Bronchial epithelial cell (primary cell): ENCODE measurements at places on chromosomes 13 and 19.

DNA sequence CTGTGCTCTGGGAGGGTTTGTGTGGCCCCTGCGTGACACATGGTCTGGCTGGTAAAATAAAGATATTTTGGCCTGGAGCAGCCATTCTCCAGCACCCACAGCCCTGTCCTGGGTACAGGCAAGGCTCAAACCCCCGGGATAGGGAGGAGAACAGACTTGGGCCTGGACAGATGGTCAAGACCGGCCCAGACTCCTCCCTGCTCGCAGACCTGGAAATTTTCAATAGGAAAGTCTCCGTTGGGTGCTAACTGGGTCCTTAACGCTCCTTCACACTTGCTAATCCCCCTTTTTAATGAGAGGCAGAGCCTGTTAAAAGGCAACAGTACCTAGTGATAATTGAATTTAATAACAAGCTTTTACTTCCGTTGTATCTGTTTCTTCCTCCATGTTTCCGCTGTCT lies 2.5 kb downstream of the PALM start:
- no peak for DNase-seq

GRCh38 chr13:111423168-111423785 lies 102.8 kb downstream of the TEX29 start:
- no peak for DNase-seq

DNA sequence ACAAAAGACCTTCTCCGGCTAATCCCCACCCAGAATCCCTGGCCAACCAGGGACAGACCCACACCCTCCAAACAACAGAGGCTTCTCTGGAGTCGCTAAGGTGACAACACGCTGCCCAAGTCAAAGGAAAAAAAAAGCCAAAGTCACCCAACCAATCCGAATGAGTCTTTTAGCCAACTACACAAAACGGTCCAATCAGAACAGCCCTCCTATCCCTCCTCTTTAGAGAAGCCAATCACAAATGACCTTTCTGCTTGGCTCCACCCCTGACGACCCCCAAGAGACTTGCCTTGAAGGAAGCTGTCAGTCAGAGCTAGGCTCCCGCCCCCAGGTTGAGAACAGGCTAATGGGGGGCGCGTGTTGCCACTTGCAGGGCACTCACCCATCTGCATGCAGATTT lies 6.6 kb upstream of the FBXW9 start:
- no peak for DNase-seq

DNA sequence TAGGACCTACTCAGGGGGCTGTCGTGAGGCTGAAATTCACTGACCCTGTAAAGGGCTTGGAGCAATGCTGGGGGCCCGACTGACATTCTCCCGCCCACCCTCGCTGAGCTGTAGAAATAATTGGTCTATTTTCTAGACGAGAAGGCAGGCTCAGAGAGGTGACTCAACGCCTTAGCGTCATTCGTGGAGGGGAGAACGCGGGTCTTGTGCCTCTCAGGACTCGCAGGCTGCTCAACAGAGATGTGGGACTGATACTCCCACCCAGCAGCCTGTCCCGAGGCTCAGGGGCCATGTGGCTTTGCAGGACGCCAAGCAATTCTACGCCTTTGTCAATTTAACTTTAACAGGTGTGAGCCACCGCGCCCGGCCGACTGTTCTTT lies 23.6 kb upstream of the ASPDH start:
- DNase-seq = no peak

DNA sequence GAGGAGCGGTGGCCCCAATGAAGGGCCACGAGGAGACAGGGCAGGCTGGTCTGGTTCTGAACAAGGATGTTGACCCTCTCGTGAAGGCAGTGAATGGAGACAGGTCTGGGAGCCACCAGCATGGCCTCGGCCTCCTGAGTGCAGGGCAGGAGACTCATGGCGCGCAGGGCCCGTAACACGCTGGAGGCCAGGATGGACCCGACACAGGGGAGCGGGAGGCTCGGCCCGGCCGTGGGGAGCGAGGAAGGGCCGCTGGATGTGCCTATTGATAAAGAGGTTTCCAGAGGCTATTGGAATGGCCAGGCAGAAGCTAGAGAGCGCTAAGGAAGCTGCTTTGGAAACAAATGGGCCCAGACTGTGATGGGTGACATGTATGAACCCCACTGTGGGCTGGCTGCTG lies 132.5 kb downstream of the STK24 start:
- no peak for DNase-seq

DNA sequence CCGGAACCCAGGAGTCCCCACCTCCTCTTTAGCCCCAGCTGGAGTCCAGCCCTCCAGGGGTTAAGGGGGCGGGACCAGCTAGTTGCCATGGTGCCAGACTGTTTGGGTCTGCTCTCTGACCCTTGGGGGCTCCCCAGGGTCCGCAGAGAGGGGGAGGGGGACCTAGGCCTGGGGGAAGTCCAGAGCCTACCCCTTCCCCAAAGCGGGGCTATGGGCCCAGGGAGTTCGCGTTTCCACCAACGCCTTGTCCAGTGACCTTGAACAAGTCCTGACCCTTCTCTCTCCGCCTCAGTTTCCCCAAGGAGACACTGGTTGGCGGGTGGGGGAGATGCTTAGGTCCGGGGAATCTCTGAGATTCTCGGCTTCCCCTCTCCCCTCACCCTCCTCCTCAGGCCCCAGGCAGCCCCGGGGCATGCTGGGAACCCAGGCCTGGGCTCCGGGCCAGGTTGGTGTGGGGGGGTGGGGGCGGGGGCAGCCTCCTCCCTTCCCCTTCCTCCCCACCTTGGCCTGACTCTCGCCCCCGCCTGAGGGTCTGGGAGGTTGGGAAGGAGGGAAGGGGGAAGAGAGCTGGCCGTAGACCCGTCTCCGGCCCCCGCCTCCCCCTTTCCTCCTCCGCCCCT lies 2.6 kb upstream of the SPACA6 start:
- DNase-seq = no peak

DNA sequence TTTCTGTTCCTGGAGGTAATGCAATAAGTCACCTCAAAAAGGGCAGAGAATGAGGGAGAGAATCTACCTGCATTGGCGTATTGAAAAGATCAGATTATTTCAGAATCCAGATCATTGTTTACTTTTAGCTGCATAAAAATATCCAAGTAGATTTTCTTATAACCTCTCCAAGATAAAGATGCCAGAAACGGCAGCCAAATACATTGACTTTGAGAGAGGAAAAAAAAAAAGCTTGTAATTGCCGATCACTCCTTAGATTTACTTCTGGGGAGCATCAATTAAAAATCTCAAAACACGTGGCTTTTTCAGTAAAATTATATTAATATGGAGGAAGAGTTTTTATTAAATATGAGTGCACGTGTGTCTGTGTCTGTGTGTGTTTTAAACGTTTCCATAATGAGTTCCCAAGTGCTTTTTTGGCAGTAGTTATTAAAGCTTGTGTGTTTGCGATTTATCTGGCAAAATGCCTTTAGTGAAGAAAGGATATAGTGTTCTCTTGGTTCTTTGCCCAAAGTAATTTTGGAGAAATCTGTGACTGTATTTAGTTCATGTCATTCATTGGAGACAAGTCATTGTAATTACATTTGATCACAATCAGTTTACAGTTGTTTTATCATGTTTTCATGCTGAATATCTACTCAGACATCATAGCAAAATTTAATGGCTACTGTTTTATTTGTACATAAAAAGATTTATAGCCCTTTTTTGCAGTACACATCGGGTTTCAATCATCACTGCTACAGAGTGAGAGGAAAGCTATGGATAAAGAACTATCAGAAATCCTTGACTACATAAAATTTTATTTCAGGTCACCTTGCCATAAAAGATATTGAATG lies 176.1 kb downstream of the TM9SF2 start:
- DNase-seq = no peak

- DNase-seq = peak; percentile 51
Observed at GRCh38 chr13:72004784-72005374, 137.9 kb upstream of the DACH1 start.

DNA sequence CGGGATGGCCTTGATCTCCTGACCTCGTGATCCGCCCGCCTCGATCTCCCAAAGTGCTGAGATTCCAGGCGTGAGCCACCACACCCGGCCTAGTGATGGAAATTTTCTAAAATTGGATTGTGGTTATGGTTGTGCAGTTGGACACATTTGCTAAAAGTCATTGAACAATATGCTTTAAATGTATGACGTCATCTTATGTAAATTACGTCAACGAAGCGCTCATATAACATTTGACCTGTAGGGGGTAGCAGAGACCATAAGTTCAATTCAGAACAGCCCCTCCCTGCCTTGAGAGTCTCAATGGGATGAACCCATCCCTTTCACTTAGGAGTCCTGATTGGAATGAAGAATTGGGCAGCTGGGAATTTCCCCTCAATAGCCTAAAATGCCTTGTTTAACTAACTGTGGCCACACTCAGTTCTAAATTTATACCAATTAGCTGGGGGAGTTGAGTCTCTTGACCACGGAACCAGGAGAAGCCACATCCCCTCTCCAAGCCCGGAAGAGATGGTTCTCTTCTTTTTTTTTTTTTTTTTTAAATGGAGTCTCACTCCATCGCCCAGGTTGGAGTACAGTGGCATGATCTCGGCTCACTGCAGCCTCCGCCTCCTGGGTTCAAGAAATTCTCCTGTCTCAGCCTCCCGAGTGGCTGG lies 15.2 kb upstream of the TLE6 start:
- DNase-seq = peak; percentile 75

DNA sequence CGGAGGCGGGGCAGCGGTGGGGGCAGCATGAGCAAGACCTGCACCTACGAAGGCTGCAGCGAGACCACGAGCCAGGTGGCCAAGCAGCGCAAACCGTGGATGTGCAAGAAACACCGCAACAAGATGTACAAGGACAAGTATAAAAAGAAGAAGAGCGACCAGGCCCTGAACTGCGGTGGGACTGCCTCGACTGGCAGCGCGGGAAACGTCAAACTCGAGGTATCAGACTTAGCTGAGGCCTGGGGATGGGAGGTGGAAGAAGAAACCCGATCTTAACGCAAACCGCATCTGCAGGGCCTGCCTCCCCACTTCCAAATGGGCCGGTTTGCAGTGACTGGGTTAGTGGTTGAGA lies 693 bp downstream of the RFXAP start:
- DNase-seq = no peak

GRCh38 chr19:36420961-36421748 lies 2.7 kb upstream of the ZFP82 start:
- DNase-seq = no peak

- no peak for DNase-seq
Observed at GRCh38 chr19:57263244-57263741, 17.0 kb upstream of the ZNF460 start.

DNA sequence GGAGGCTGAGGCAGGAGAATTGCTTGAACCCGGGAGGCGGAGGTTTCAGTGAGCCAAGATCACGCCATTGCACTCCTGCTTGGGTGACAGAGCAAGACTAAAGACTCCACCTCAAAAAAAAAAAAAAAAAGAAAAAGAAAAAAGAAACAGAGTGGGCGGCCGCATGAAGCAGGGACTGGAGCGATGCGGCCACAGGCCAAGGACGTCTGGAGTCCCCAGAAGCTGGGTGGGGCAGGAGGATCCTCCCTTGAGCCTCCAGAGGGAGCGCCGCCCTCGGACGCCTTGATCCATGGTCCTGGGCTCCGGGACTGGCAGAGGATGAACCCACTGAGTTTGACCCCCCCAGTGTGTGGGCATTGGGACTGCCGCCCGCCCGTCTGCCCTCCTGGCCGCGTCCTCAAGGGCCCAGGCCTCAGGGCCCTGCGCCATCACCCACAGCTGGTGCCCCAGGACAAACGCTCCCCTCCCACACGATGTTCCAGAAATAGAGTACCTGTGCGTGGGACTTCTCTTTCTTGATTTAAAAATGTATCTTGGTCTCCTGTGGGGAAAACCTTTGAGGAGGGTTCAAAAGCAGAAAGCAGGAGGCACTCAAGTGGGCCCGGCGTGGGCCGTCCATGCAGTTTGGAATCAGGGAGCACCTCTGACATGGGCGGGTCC lies 15.5 kb downstream of the BTBD2 start:
- no peak for DNase-seq

DNA sequence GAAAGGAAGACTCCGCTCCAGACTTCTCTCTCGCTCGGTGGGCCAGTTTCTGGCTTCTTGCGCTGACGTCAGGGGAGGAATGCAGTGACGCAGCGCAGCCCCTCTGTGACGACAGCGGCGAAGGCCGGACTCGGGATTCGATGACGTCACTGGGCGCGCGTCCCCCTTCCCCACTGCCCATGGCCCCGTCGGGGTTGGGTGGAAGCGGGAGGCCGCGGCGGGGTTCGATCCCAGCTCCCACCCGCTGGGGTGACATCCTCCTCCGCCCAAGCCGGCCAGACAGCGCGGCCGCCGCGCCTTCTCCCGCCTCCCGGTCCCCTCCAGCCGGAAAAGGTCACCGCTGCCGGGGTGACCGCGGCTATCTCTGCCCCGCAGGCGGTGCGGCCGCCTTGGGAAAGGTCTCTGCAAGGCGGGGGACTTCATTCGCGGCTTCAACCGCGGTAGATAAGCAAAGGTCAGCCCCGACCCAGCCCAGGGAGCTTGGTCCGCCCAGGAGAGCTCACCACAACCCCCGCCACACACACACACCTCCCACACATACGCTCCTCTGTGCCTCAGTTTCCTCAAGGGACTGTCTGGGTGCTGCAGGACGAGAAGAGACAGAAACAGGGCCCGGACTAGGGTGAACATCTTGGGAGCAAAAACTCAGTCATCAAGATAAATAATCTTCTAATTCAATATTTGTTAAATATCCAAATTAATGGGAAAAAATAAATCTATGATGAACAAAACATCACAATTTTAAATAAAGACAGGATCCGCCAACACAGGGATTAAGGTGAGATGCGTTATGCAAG lies 844 bp upstream of the RFX1 start:
- DNase-seq = no peak

DNA sequence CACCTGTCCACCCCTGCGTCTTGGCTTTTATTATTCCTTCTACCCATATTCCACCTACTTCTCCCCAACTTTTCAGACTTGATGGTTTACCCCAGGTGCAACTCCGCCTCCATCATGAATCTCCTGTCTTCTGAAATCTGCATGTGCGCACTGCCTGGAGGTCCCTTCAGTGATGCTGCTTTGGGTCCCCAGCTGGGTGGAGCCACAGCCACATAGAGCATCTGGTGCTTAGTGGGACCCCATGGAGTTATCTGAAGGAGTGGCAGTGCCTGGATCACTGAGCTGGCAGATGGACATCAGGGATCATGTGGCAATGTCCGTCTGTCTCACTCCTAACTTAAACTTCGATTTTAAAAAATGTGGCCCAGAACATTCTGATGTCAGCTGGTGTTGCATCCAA lies 13.5 kb downstream of the ZNF536 start:
- no peak for DNase-seq
